ENCODE measurements at places on chromosomes 11 and 22.

- no peak for DNase-seq
Measured at GRCh38 chr11:115598257-115598901, 94.2 kb upstream of the CADM1 start.

GRCh38 chr11:119742263-119742861 lies 13.4 kb upstream of the NECTIN1 start:
- DNase-seq: no peak

DNA sequence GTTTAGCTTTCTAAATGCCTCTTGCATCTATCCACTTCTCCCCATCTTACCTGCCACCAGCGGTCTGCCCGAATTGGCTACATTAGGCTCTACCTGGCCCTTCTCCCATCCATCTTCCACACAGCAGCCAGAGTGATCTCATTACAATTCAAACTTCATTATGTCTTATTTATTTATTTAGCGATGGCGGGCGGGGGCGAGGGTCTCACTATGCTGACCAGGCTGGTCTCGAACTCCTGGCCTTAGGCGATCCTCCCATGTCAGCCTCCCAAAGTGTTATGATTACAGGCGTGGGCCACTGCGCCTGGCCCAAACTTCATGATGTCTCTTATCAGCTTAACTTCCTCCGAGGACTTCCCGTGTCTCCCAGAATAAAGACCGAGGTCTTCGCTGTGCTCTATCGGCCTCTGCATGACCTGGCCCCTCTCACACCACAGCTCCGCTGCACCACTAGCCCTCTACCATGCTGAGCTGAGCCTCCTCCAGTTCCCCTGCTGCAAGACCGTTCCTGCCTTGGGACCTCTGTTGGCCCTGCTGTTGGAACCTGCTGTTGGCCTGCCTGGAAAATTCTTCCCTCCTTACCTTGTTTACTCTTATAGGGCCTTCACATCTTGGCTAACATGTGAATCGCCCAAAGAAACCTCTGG lies 870 bp upstream of the CTTN start:
- DNase-seq: peak; percentile 45

DNA sequence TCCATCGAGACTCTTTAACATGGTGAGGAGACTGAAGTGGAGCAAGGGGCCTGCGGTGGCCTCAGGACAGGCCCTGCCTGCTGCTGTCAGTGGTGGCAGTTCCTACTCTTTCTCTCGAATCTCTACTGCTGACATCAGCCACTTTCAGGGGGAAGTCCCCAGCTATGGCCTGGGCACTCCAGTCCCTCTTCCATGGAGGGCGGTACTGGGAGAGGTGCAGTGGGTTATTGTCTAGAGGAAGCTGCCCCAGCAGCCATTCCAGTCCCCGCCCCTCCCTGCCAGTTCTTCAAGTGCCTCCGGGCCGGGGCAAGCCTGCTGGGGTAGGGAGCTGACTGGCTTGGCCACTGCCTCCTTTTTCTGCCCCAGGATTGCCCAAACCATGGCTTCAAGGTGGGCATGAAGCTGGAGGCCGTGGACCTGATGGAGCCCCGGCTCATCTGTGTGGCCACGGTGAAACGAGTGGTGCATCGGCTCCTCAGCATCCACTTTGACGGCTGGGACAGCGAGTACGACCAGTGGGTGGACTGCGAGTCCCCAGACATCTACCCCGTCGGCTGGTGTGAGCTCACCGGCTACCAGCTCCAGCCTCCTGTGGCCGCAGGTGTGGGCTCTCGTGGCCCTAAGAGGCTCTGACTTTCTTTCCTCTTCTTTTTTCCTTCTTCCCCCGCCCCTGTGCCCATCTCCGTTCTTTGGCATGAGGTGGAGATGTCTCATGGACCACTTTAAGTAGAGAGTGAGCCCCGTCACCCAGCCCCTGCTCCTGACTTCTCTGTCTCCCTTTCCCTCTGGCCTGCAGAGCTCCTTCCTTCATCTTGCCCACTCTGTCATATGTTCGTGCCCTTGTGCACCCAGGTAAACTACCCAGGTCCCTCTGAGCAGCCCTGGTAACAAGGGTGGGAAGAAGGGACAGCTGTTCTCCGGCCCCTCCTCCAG lies 13.7 kb downstream of the CHADL start:
- no peak for DNase-seq

DNA sequence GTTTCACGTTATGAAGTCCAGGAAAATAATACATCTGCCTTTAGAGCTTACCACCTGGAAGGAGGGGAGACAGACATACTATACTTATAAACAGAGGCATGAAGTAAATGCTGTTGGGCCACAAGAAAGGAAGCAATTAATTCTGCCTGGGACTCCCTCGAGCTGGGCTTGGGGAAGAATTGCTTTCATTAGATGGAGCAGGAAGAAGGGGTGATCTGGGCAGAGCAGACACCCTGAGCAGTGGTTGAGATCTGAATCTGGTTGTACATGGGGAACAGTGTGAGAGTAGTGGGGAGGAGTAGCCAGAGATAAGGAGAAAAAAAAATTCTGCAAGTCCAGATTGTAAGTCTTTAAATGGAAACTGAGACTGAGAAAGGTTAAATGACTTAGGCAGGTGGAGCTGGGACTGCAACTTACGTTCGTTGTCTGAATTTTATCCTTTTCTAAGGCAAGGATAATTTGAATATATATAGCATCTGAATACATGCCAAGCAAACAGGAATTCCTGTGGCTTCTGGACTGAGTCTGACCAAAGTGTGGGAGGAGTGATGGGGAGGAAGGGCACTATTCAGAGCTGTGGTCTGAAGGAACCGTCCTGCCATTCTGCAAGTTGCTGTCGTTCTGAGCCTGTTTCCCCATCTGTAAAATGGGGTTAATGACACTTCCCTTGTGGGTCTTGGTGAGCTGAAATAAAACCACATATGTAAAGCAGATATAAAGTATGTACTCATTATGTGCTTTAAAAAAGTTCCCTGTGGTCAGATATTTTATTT lies 7.9 kb downstream of the NCAM1 start:
- DNase-seq: no peak

GRCh38 chr22:44133901-44134571 lies 46.7 kb upstream of the PARVG start:
- no peak for DNase-seq

DNA sequence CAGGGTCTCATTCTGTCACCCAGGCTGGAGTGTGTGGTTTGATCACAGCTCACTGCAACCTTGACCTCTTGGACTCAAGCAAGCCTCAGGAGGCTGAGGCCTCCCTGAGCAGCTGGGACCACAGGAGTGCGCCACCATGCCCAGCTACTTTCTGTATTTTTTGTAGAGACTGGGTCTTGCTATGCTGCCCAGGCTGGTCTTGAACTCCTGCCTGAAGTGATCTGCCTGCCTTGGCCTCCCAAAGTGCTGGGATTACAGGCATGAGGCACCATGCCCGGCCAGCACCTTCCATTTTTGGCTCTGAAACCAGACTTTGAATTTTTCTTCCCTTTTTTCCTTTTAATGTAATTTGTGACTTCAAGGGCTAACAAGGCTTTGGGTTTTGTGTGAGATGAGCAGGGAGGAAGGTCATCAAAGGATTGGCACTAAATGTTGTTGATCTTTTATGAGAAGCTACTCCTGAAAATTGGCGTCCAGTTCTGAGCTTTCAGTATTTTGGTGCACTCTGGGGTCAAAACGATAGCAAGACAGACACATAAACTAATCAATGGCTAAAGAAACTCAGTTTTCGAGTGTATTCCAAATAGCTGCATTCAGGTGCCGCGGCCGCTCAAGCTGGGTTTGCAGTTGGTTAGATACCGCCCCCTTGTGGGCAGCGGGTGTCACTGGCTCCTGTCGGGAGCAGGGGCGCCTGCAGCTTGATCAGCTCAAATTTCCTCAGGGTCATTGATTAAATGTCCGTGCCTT lies 51.9 kb upstream of the CLMP start:
- DNase-seq: peak; percentile 68

GRCh38 chr22:33896575-33897447 lies 23.5 kb downstream of the LARGE1 start:
- no peak for DNase-seq

DNA sequence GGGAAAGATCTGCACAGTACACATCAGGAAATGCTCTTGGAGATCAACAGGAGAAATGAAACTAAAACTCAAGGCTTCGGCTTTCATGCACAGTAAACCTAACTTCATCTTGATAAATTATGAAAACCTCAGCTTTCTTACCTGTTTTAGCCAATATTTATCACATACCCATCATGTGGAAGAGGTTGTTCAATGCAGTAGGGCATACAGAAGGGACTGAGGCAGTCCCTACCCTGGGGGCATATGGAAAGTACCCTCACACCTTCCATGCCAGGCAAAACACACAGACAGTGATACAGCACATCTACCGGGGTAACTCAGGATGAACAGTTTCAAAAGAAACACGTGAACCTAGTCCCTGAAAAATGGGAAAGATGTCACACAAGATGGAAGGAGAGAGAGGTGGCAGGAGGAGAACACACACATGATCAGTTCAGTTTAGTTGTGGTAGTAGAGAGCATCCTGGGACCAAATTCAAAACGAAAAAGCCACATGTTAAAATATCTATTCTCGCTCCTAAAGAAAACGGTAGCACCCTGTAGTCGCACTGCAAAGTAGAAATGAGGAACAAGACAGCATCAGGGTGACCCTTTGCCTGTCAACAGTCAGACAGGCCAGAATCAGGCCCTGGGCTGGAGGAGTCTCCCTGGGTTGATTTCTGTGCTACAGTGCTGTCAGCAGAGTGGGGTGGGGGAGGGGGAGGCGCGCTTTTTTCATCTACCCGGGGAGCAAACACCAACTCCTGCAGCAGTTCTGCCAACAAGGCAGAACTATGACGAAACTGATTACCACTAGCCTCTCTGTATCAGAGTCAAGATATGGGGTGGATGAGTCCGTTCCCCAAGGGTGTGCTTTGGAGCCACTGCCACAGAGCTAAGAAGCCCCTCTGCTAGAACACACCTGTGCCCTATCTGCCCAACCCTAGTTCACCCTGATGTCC lies 1.3 kb downstream of the HIRA start:
- DNase-seq: no peak

- no peak for DNase-seq
Measured at GRCh38 chr11:123344790-123345357, 85.2 kb upstream of the GRAMD1B start.

GRCh38 chr22:39255449-39256185 lies 10.8 kb upstream of the PDGFB start:
- DNase-seq: no peak

DNA sequence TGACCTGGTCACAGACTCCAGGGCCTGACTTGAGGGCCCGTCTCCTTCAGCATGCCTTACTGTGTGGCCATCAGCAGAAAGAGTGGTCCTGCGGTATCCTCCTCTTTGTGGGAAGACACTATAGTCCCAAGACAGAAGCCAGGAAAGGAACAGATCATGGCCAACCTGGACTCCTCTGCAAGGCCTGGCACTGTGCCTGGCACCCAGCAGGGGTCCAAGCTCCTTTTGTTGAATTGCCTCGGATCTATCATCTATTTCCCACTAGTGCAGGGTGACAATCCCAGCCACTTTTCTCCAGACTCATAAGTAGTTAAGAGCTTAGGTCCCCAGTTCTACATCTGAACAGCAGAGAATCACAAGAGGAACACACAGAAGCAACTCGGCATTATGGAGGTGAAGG lies 27.0 kb downstream of the DSCAML1 start:
- no peak for DNase-seq

DNA sequence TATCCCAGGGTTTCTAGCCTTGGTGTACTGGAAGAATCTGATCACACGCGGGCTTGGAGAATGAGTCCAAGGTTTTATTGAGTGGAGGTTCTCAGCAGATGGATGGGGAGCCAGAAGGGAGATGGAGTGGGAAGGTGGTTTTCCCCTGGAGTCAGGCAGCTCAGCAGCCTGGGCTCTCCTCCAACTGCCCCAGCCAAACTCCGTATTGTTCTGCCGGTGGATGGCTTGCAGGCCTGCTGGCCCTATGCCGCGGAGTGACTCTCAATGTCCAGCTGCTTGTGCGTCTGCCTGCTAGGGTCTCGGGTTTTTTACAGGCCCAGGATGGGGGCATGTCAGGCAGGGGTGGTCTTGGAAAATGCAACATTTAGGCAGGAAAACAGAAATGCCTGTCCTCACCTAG lies 162.4 kb upstream of the LMO1 start:
- no peak for DNase-seq

GRCh38 chr11:82791779-82792178 lies 58.1 kb upstream of the FAM181B start:
- no peak for DNase-seq

DNA sequence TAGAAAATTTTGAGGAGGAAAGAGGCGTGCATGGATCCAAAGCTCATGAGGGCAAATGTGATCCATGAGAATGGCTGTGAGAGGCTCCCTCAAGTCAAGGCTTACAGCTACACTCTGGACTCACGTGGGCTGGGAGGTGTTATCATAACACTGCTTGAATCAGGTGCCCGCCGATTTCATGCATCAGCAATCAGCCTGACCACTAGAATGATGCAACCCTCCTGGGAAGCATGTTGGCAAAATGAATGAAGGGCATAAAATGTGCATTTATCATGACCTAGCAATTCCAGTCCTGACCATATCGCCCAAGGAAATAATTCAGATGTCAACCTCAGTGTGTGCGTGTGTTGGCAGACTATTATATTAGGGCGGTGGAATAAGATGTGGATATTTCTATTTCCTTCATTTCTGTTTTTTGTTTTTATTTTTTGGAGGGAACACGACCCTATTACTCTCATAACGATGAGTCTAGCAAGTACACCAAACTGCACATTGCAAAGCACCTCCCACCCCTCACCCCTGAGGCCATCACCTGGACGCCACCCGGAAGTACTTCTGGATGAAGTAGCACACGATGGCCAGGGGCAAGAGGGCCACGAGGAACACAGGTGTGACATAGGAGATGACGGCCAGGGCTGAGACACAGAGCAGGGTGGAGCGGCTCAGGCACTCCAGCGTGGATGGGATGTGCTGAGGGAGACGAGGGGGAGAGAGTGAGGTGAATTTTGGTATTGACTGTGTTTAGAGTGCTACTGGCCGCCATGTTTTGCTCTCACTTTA lies 15.7 kb upstream of the KCNJ11 start:
- DNase-seq: no peak

GRCh38 chr11:123382555-123383074 lies 47.5 kb upstream of the GRAMD1B start:
- DNase-seq: no peak

GRCh38 chr11:117179048-117179999 lies 781 bp downstream of the SIDT2 start:
- DNase-seq: peak; percentile 16

DNA sequence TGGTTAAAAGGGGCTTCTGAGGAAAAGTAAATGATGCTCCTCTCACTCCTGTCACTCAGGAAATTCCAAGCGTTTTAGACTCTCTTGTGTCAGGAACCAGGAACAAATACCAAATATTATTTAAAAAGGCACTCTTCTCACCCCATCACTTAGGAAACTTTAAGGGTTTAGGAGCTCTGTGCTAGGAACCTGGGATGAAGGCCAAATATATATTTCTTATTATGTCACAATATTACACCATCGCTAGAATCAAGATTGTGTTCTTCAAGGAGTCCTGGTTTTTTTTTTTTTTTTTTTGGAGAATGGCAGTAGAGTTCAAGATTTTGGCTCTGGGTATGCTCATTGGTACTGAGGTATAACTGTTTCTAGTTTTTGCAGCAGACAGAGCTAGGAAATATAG lies 79.0 kb upstream of the HEPHL1 start:
- no peak for DNase-seq

GRCh38 chr11:61800331-61801281 lies 7.9 kb downstream of the FEN1 start:
- DNase-seq: no peak

- no peak for DNase-seq
Measured at GRCh38 chr22:41845380-41846267, 12.7 kb downstream of the SREBF2 start.

GRCh38 chr11:114319716-114320328 lies 23.6 kb downstream of the NNMT start:
- DNase-seq: no peak

GRCh38 chr11:60944490-60945294 lies 7.3 kb downstream of the SLC15A3 start:
- no peak for DNase-seq

All from SHP77 (cell line).